ENCODE measurements at places on chromosomes 1 and 21.

DNA sequence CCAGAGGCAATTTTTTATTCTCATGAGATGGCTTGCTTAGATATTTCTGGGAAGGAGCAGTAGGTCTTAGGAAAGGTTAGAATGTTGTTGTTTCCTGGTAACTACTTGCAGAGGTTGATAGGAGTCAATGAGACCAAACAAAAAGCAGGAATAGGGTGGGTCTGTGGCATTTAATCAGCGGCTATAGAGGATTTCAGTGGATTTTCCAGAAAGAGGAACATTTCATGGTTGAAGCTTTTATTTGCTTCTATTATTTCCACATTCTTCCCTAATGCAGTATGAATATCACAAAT, 111.3 kb upstream of the PALMD start:
- H3K36me3 ChIP-seq, result no peaks in the 10 kb centered on the region
- no peak overlapping the region for H3K4me3 ChIP-seq
- no peaks in the 10 kb centered on the region for H3K4me1 ChIP-seq

- H3K4me3 ChIP-seq, result no peak overlapping the region
- H3K4me1 ChIP-seq, result peaks cover 70% of the 10 kb centered on the region
- H3K27me3 ChIP-seq, result no peaks in the 10 kb centered on the region
- no peak for DNase-seq
- H3K27ac ChIP-seq, result no peak overlapping the region
- peaks cover 3% of the 10 kb centered on the region for H3K36me3 ChIP-seq
Observed at GRCh38 chr1:207836591-207837347, 74.2 kb downstream of the CD34 start.

GRCh38 chr21:14530592-14530991, 15.5 kb downstream of the SAMSN1 start:
- no peaks in the 10 kb centered on the region for H3K27me3 ChIP-seq
- no peak overlapping the region for H3K27ac ChIP-seq
- peaks cover 31% of the 10 kb centered on the region for H3K4me1 ChIP-seq
- no peak for DNase-seq
- H3K4me3 ChIP-seq, result no peak overlapping the region

DNA sequence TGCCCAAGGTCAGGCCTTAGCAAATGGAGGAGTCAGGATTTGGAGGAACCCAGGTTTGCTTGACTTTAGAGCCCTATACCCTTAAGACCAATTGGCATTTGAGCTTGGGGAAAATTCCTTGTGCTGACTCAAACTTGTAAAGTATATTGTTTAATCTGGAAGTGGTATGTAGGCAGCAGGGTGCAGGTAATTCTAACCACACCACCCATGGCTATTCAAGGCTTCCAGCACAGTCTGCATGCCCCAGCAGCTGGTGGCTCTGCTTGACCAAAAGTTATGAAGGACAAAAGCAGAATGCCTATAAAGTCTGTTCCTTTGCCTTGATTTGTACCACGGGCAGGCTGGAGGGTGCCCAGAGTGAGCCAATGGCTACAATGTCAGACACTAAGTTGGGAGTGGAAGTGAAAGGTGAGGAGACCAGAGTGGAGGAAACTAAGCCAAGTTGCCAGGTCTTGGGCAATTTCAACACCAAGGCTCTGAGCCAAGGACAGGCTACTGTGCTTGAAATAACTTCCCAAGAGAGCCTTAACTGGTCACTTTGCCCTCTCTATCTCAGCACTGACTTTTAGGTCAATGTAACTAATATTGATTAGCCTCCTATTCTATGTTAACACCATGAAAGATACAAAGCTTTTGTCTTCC, 4.7 kb upstream of the G0S2 start:
- H3K27ac ChIP-seq, result no peak overlapping the region
- no peak for DNase-seq
- no peaks in the 10 kb centered on the region for H3K36me3 ChIP-seq
- no peak overlapping the region for H3K4me3 ChIP-seq
- H3K4me1 ChIP-seq, result peaks cover 22% of the 10 kb centered on the region

DNA sequence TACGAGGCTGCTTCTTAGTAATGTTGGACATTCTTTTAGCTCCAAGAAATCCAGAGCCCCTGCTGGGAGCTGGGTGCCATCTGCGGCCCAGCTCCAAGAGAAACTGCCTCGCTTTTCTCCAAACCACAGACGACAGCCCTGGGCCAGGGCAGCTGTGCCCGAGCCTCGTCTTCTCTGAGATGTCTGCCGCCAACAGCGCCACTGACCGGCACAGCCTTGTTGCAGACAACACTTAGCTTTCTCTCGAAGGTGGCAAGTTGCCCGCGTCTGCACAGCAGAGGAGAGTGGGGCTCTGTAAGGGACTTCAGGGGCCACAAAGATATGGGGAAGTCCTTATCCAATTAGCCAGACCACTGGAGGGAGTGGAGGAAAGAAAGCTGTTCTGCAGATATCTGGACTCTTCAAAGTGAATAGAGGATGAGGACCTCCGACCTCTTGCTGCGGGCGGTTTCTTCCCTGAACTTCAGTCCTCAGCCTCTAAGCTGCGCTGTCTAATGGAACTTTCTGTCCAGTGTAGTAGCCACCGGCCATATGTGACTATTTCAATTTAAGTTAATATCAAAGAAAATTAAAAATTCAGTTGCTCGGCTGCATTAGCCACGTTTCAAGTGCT, 63.9 kb upstream of the DISP3 start:
- H3K27me3 ChIP-seq, result no peaks in the 10 kb centered on the region
- no peaks in the 10 kb centered on the region for H3K4me1 ChIP-seq
- DNase-seq, result no peak
- H3K4me3 ChIP-seq, result no peak overlapping the region
- no peaks in the 10 kb centered on the region for H3K36me3 ChIP-seq

DNA sequence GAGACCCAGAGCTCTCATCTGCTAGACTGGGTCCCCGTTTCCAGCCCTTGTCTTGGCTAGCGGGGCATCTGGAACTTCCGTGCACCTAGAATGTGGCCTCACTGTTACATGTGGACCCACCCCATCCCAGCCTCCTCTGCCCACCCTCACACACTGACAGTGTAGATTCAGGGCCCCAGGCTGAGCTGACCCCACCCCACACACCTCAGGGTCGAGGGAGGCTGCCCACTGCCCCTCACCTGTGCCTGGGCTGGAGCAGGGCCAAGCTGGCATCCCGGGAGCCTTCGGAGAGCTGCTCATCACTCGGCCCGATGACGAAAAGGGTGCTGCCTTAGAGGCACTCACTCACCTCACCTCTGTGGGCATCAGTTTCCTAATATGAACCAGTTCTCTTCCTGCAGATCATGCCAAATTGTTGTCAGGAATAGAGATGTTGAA, 11.1 kb downstream of the ACOT11 start:
- H3K27ac ChIP-seq, result no peak overlapping the region
- H3K27me3 ChIP-seq, result peaks cover 9% of the 10 kb centered on the region
- no peaks in the 10 kb centered on the region for H3K36me3 ChIP-seq

DNA sequence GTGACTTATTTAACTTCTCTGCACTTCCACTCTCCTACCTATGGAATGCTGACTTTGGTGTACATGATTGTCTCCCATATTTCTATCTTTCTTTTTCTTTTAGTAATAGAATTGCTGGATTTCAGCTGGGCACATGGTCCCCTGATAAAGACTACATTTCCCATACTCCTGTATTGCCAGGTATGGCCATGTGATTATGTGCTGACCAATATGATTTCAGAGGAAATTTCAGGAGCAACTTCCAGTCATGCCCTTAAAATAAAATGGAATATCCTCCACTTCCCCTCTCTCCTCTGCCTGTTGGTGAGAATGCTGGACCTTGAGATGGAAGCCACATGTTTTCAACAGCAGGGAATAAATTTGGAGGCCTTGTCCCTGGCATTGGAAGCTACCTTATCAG, 130.7 kb upstream of the IGSF21 start:
- no peak overlapping the region for H3K27ac ChIP-seq
- peaks cover 13% of the 10 kb centered on the region for H3K27me3 ChIP-seq
- DNase-seq, result no peak
- H3K4me1 ChIP-seq, result no peaks in the 10 kb centered on the region

DNA sequence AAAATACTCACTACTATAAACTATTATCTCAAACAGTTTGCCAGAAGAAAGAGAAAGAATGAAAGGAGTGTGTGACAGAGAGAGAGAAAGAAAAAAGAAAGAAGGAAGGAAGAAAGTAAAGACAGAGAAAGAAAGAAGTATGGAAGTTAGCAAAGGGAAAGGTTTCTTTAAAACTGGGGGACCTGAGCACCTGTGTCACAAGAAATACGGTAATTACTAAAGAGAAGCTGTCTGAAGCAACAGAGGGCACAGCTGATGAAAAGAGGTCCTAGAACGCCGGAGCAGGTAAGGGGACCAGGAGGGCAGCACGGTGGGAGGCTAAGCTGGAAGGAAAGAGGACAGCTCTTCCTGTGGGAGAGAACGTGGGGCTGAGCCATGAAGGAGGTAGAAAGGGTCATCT, 163.6 kb downstream of the DSCAM start:
- H3K36me3 ChIP-seq, result no peaks in the 10 kb centered on the region
- no peak overlapping the region for H3K27ac ChIP-seq
- H3K27me3 ChIP-seq, result no peaks in the 10 kb centered on the region
- H3K4me3 ChIP-seq, result no peak overlapping the region
- H3K4me1 ChIP-seq, result no peaks in the 10 kb centered on the region
- DNase-seq, result no peak

DNA sequence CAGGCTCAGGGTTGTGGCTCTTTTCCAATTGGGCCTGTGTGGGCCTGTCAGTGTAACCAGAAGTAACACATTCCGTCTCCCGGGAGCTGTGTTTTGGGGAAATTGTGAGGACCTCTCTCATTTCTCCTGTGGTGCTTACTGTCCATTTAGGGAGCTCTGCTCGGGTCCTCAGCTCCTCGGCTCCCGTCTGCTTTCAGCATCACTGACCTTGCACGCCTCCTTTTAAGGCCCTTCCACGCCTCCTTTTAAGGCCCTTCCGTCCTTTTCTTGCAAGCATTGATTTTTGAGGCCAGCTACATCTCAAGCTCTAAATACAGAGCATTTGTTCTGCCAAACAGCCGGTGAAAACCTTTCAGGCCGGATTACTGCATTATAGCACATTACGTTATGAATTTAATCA, 9.7 kb downstream of the CA6 start:
- no peak overlapping the region for H3K4me3 ChIP-seq
- H3K27me3 ChIP-seq, result no peaks in the 10 kb centered on the region
- H3K36me3 ChIP-seq, result no peaks in the 10 kb centered on the region
- H3K27ac ChIP-seq, result no peak overlapping the region
- DNase-seq, result no peak
- peaks cover 29% of the 10 kb centered on the region for H3K4me1 ChIP-seq

DNA sequence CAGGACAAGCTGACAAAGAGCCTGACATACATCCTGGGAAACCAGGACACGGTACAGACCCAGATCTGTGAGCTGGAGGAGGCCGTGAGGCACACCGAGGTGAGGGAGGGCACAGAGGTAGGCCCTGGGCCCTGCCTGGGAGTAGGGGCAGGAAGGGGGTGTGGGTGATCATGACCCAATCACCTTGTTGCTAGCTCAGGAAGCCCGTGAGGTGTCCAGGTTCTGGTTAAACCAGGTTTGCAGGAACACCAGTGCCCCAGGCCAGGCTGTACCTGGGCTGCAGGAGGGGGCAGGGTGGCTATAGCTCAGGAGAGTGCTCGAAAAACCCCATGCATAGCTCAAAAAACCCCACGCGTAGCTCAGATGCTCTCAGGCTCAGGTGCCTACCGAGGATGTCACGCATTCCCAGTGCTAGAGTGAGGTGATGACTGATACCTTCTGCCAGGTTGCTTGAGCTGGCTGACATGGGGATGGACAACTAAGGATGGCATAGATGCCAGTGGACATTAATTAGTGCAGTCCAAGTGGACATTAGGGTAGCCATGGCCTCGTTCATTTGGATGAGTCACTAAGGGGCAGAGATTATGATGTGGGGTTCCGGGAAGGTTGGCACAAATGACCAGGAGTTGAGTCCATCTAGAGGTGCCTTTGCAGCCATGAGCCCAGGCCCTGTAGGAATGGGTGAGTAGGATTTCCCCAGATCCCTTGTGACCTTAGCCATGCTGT, 3.7 kb downstream of the TRIM46 start:
- DNase-seq, result no peak
- peaks cover 12% of the 10 kb centered on the region for H3K4me1 ChIP-seq
- no peaks in the 10 kb centered on the region for H3K27me3 ChIP-seq
- no peak overlapping the region for H3K27ac ChIP-seq
- no peak overlapping the region for H3K4me3 ChIP-seq

DNA sequence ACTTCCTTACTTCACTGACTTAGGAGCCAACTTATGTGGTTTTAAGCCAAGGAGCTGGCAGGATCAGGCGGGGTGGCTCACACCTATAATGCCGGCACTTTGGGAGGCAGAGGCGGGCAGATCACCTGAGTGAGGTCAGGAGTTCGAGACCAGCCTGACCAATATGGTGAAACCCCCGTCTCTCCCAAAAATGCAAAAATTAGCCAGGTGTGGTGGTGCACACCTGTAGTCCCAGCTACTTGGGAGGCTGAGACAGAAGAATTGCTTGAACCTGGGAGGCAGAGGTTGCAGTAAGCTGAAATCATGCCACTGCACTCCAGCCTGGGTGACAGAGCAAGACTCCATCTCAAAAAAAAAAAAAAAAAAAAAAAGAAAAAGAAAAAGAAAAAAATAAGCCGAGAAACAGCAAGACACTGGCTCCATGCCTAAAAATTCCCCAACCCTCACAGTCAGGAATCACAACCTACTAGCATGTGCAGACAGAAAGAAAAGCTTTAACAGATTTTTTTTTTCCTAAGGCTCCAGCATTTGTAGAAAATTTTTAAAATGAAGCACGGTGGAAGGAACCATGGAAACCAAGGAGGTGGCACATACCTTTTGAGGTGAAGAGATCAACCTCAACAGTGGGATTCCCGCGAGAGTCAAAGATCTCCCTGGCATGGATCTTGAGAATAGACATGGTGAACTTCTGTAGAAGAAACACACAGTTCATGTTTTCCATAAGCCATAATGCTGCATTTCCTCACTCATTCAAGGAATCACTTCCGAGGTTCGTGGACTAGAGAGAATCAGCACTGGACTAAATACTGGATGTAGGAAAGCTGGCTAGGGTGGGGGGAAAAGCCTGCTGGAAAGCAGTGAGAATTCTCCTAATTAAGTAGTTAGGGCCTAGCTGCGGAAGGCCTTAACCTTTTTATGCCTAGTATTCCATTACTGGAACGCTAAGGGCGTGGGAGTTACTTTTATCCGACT, 4.0 kb downstream of the ENO1 start:
- peak overlapping the region; percentile 56 for H3K27ac ChIP-seq
- peaks cover 4% of the 10 kb centered on the region for H3K36me3 ChIP-seq
- H3K4me1 ChIP-seq, result peaks cover 67% of the 10 kb centered on the region
- H3K4me3 ChIP-seq, result no peak overlapping the region
- no peaks in the 10 kb centered on the region for H3K27me3 ChIP-seq

DNA sequence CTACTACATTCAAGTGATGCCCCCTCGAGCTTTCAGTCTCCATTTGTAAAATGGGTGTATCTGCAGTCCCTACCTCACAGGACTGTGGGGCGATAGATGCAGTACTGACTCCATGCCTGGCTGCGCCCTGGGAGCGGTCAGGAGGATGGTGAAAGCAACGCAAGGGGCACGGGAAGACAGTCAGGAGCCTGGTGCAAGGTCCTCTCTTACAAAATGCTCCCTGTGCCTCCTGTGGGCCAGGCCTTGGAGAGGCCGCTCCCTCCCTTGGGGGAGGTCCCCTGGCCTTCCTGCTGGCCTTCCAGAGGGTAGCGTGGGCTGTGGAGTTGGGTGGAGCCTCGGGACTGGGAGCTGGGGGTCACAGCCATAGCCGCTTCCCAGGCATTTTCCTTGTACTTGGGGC, 21.6 kb downstream of the FAM151A start:
- no peaks in the 10 kb centered on the region for H3K4me1 ChIP-seq
- no peak overlapping the region for H3K27ac ChIP-seq
- no peak for DNase-seq
- no peaks in the 10 kb centered on the region for H3K36me3 ChIP-seq
- H3K4me3 ChIP-seq, result no peak overlapping the region

All from T-cell (primary cell).